ENCODE measurements at places on chromosomes 11 and 22.

GRCh38 chr11:84790849-84791427, 836.2 kb downstream of the DLG2 start:
- no peak for DNase-seq

GRCh38 chr11:35721651-35722282, 59.2 kb downstream of the TRIM44 start:
- no peak for DNase-seq

DNA sequence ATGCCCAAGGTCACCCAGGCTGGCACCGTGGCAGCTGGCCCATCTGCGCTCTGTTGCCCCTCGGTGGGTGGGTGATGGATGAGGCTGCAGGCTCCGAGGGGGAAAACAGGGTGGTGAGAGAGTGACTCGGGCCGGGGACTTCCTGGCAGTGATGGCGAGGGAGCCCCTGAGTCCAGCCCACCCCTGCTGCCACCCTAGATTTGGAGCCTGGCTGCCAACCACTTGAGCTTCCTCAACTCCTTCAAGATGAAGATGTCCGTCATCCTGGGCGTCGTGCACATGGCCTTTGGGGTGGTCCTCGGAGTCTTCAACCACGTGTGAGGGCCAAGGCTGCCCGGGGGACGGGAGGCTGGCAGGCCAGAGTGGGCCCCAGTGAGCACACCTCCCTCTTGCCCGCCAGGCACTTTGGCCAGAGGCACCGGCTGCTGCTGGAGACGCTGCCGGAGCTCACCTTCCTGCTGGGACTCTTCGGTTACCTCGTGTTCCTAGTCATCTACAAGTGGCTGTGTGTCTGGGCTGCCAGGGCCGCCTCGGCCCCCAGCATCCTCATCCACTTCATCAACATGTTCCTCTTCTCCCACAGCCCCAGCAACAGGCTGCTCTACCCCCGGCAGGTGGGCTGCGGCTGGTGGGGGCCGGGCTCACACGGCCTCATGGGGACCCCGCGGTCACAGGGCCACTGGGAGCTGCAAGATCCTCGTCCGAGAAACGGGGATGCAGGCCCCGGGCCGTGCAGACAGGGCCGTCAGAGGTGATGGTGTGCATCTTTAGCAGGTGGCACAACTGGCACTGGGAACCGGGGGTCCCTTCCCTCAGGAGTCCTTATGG, 10.1 kb downstream of the TCIRG1 start:
- DNase-seq = no peak

DNA sequence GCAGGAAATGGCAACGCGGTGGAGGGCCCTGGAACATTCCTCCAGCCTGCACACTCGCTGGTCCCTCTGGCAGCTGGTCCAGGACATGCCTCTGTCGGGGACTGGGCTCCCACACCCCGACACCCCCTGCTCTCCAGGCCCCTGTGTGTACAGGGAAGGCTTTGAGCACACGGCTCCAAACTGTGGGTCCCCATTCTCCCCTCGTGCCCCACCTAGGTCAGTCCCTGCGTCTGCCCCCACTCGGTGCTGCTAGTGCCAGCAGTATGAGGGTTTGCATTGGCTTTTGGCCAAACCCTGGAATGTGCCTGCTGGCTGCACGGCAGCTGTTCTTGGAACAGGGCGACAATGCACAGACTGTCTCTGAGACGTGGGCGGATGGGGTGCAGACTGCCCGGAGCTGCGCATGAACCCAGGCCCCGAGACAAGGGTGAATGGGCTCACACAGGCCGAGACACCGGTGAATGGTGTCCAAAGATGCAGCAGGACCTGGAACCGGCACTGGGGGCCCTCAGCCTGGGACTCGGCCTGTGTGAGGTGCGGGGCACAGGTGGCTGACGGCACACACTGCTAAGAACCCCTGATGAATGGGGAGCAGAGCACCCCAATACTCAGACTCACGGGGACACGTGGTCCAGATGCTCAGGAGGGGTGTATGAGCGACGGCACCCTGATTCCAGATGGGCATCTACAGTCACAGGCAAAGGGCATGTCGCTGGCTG, 7.5 kb upstream of the SYT8 start:
- no peak for DNase-seq

- peak; percentile 26 for DNase-seq
These were observed 59.6 kb upstream of the PAX6 start for GRCh38 chr11:31870609-31871309.

GRCh38 chr22:50193621-50194020, 7.2 kb upstream of the SELENOO start:
- no peak for DNase-seq

GRCh38 chr22:30519842-30520425, 14.4 kb upstream of the SEC14L4 start:
- DNase-seq = no peak

GRCh38 chr11:120680322-120680721, 168.8 kb downstream of the GRIK4 start:
- no peak for DNase-seq

- DNase-seq = no peak
These were observed 849.1 kb upstream of the API5 start for GRCh38 chr11:42462558-42463310.

GRCh38 chr22:35150183-35151107, 84.5 kb downstream of the ISX start:
- peak; percentile 67 for DNase-seq

DNA sequence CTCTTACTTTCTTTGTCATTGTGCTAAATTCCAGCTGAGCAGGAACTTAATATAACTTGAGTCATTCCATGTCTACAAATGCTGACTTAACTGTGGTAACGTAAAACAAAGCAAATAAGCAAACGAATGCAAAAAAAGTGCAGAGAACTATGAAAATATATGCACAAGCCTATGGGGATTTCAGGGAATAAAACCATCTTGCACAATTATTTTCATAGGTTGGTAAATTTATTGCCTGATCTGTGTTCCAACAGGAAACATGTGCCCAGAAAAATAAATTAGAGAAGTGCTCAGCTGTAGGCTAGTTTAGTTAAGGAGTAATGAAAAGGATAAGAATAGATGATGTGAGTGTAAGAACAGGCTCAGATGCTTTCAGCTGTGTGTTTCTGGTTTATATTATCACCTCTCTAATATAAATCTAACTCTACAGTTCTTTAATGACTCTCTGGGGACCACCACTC, 1169.3 kb downstream of the LRRC4C start:
- no peak for DNase-seq

DNA sequence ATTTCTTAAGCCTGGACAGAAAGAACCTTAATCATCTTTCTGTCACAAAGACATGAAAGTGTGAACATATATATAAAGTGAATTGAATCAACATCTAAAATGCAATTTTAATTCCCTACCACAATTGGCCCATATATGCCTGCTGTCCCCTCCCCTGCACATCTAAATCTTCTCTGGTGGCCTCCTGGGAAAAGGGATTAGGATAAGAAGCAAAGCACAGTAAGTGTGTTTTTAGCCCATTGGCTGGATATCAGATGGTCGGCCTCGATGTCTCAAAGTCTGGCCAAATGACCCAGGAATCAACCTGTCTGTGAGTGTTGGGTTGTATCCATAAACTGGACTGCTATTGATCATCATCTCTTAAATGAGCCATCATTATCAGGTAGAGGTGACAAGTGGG, 5.8 kb downstream of the MMP3 start:
- no peak for DNase-seq

GRCh38 chr11:71198141-71198822, 54.1 kb downstream of the SHANK2 start:
- DNase-seq = no peak

- DNase-seq = no peak
These were observed 8.1 kb downstream of the GRAMD1B start for GRCh38 chr11:123438131-123438627.

- no peak for DNase-seq
These were observed 34.6 kb downstream of the IFT27 start for GRCh38 chr22:36741204-36741793.

GRCh38 chr11:75856912-75857311, 41.9 kb downstream of the UVRAG start:
- no peak for DNase-seq

- no peak for DNase-seq
These were observed 5.7 kb upstream of the TTLL8 start for GRCh38 chr22:50063589-50064393.

- DNase-seq = peak; percentile 46
These were observed 11.5 kb downstream of the PARVG start for GRCh38 chr22:44192098-44192815.

- DNase-seq = no peak
These were observed 89.1 kb downstream of the RPS6KA4 start for GRCh38 chr11:64447831-64448598.
